ENCODE measurements at places on chromosomes 3 and 15.

- DNase-seq: peak; percentile 98
Observed at GRCh38 chr3:134364061-134364935, 9.9 kb downstream of the AMOTL2 start.

DNA sequence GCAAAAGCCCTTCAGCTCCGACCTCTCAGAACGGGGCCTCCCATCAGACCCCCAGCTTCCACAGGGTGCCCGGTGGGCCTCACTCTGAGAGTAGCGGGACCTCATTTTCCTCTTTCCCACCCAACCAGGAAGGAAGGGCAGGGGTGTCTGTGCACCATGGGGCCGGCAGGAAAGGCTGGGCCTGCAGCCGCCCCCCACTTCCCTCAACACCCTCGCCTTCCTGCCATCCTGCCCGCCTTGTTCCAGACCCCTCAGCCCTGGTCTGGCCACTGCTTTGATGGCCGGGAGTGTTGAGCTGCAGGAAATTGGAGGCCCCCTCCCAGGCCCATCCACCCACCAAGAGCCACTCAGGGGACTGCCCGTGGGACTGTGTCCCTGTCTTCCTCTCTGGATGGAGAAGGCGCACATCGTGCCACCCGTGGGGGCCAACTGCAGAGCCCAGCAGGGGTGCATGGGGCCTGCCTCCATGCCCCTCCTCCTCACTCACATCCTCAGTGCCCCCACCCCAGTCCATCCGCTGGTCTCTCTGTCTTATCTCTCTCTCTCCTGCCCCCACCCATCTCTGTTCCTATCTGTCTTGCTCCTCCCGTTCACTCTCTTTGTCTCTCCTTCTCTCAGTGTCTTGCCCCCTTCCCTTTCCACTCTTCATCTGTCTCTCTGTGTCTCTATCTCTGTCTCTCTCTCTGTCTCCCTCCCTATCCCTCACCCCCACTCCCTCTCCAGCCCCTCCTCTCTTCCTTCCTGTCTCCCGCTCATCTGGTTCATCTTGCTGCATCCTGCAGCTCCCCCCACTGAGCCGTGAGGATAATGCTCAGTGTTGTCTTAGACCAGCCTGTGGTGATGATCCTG, 1.8 kb upstream of the PLXND1 start:
- DNase-seq: no peak

GRCh38 chr3:74009961-74010844, 385.5 kb upstream of the PDZRN3 start:
- no peak for DNase-seq

- no peak for DNase-seq
Observed at GRCh38 chr15:52636459-52636858, 42.7 kb downstream of the ATOSA start.

GRCh38 chr3:12483410-12483809, 870 bp upstream of the TSEN2 start:
- no peak for DNase-seq

DNA sequence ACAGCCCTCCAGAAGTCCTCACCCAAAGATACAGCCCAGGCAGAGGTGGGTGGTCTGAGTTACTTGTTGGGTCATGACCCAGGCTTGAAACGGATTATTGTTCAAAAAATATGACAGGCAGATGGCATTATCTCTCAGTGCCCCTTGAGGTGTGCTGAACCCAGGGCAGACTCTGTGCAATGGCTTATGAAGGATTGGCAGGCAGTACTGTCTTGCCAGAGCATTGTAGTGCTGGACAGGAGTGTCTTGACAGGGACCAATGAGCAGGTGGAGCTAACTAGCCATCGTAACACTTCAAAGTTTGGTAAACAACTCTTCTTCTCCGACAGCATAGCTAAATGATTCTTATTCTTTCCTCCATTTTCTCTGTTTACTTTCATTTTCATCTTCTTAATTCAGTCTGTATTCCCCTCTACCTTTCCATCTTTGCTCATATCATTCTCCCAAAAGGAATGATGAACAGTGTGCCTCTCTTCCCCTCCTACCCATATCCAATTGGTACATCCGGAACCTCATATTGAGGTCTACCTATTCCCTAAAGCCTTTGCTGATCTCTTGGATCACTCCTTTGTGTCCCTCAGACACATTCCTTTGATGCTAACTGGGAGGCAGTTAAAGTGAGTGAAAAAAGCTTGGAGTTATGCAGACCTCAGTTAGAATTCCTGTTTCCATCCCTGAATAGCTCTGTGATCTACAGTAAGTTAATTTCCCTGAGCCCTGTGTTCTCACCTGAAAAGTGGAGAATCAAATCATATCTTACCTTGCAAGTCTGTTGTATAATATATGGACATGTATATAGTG, 2.6 kb upstream of the IL20RB start:
- no peak for DNase-seq

GRCh38 chr15:89195836-89196235, 25.5 kb downstream of the RLBP1 start:
- no peak for DNase-seq

GRCh38 chr3:74491874-74492273, 122.6 kb downstream of the CNTN3 start:
- DNase-seq: no peak

GRCh38 chr3:55480911-55481743, 6.0 kb downstream of the WNT5A start:
- DNase-seq: peak; percentile 82

- no peak for DNase-seq
Observed at GRCh38 chr3:143216709-143217182, 97.2 kb downstream of the CHST2 start.

DNA sequence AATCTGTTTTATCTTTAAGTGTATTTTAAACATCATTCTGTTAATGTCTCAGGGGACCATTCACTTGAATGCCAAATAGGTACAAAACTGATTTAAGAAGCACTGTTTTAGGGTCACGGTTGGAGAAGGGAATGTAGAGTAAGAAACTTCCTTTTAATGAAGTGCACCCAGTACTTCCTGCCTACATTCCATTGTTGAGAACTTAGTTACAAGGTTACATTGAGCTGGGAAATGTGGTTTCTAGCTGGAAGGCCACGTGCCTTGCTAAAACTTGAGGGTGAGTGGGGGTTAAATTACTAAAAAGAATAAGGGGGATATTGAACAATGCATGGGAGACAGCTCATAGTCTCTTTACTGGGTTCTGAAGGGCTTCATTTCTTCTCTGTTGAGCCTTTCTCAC, 78.3 kb upstream of the TBC1D5 start:
- no peak for DNase-seq

DNA sequence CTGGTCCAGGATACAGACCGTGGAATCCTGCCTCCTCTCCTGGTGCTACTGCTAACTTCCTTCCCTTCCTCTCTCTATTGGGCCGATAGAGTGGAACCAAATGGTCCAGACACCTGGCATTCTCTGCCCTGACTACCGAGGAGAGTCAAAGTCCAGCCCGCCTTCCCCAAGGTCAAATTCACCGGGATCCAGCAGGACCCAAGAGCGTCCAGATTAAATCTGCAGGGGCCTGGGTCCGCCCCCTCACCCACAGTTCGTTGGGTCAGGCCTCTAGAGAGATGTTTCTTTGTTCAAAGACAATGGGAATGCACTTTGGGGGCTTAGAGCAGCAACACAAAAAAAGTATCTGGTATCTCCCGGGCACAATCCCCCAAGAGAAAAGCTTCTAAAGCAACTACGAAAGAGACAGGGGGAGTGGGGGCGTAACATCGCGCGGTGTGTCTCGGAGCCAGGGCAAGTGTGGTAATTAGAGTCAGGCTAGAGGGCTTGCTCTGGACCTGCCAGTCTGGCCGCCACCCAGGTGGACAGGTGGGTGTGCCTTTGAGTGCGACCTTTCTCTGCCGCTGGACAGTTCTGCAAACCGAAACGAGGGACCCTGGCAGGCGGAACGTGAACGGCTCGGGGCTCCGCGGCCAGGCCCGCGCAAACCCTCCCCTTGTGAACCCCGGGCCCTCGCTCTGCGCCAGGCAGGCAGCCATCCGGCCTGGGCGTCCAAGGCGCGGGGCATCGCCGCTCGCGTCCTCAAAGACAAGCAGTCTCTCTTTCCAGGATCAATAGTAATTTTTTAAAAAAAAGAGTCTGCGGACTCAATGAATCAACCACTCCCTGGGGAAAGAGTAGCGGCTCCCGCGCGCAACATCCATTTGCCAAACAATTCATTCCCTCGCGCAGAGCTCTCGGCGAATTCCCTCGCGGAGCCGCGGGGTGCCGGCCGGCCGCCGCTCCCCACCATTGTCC, 806 bp downstream of the KLHL25 start:
- no peak for DNase-seq

- no peak for DNase-seq
Observed at GRCh38 chr3:102979191-102979590, 544.4 kb downstream of the ZPLD1 start.

GRCh38 chr3:190094160-190094718, 26.5 kb downstream of the P3H2 start:
- DNase-seq: no peak

- no peak for DNase-seq
Observed at GRCh38 chr3:185082149-185082548, 70.7 kb downstream of the C3orf70 start.

DNA sequence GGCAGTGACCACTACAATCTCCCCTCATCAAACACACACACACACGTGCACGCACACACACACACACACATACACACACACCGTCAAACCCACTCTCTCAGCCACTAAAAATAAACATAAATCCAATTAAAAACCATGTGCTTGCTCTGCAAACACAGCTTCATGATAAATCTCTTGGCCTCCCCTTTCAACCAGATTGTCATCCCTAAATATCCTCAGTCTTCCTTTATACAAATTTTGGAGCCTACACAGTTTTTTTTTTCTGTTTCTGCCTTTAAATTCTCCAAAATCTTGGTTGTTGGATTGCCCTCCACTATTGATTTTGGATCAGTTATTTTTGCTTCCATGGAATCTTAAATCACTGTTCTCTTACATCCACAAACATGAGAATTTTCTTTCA, 245.6 kb downstream of the SATB1 start:
- no peak for DNase-seq

- no peak for DNase-seq
Observed at GRCh38 chr3:49222002-49222401, 50.6 kb downstream of the KLHDC8B start.

Measured in GM04504 (cell line).